ENCODE measurements at places on chromosomes 3 and 15. TPM values are rescaled to one million over a fixed set of nuclear protein-coding genes. Genes with fewer than 3 reads are reported as not detected.

The ZDHHC19 gene
- not detected for total RNA-seq

The GHSR gene
- total RNA-seq = not detected

The UROC1 gene
- total RNA-seq = not detected

The GRIP2 gene
- 0.36 TPM for total RNA-seq

All from PC-3 (cell line).